Thoracic aorta (tissue), 2 donors: ENCODE measurements at places on chromosomes 5 and 9.

GRCh38 chr5:156481741-156482140 lies 154.8 kb downstream of the SGCD start:
- H3K4me1 ChIP-seq, result peaks cover 3% of the 10 kb centered on the region
- no peaks in the 10 kb centered on the region for H3K27me3 ChIP-seq
- H3K36me3 ChIP-seq, result no peaks in the 10 kb centered on the region
- no peak overlapping the region for H3K4me3 ChIP-seq
- H3K27ac ChIP-seq, result no peak overlapping the region

DNA sequence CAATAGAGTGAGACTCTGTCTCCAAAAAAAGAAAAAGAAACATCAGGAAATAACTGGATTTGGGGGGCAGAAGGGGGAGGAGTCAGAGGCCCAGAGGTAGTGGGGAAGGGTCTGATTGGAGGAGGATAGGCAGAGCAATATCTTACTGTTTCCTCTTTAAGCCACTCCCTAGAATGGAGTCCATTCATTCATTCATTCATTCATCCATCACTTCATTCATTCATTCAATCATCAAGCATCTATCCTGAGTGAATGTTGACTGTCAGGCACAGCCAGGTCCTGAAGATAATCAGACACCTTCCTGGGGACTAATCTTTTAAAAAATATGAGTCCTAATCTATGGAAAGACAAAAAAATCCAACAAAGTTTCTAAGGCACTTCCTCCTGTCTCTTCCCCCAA lies 12.9 kb downstream of the IER5L start:
- no peak overlapping the region for H3K4me3 ChIP-seq
- H3K27me3 ChIP-seq, result no peaks in the 10 kb centered on the region
- no peak overlapping the region for H3K27ac ChIP-seq
- no peak for DNase-seq
- no peaks in the 10 kb centered on the region for H3K36me3 ChIP-seq

DNA sequence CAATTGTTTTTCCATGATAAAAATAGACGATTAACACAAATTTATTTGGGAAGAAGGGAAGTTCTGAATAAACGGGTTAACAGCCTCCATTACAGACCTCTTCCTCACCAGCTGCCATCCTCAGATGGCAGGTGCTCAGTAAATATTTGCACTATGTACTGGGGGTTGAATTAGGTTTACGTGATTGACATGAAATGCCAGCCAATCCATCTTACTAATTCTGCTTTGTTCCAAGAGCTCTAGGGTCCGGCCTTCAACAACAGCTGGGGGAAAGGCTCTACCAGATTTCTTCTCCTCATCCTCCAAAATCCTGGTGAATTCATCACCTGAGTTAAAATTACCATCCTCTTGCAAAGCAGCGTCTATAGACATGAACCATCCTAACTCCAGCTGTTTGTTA lies 104.6 kb downstream of the MTX3 start:
- H3K27ac ChIP-seq, result no peak overlapping the region
- no peak for DNase-seq
- H3K36me3 ChIP-seq, result no peaks in the 10 kb centered on the region
- H3K4me3 ChIP-seq, result no peak overlapping the region
- H3K27me3 ChIP-seq, result no peaks in the 10 kb centered on the region
- H3K4me1 ChIP-seq, result no peaks in the 10 kb centered on the region

GRCh38 chr9:33320568-33321261 lies 30.4 kb downstream of the NFX1 start:
- no peak overlapping the region for H3K4me3 ChIP-seq
- H3K4me1 ChIP-seq, result peaks cover 6% of the 10 kb centered on the region
- no peaks in the 10 kb centered on the region for H3K27me3 ChIP-seq
- H3K36me3 ChIP-seq, result peaks cover 50% of the 10 kb centered on the region
- no peak overlapping the region for H3K27ac ChIP-seq

DNA sequence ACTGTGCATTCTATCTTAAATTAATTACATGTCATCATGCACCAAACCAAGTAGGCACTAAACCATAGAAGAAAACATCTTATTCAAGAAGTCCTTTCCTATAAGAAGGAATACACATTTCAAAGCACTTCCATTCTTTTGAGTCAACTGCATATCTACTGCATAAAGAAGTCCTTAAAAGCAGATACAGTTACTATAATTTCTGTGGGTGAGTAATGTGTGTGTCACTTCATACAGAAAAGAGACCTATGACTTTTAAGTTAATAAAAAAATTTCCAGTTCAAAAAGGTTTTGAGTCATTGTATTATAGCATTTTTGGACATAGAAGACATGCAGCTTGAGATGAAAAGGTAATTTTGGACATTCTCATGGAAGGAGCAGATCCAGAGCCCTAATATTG lies 125.0 kb downstream of the DTWD2 start:
- H3K4me1 ChIP-seq, result no peaks in the 10 kb centered on the region
- H3K4me3 ChIP-seq, result no peak overlapping the region
- H3K27ac ChIP-seq, result no peak overlapping the region
- no peaks in the 10 kb centered on the region for H3K36me3 ChIP-seq
- H3K27me3 ChIP-seq, result no peaks in the 10 kb centered on the region

- H3K27ac ChIP-seq, result no peak overlapping the region
- DNase-seq, result no peak
- no peak overlapping the region for H3K4me3 ChIP-seq
- H3K4me1 ChIP-seq, result no peaks in the 10 kb centered on the region
These were observed 70.3 kb upstream of the PPP2CA start for GRCh38 chr5:134296213-134296612.
